G401 (cell line): ENCODE measurements at places on chromosomes 6 and 20. TPM values are rescaled to one million over a fixed set of nuclear protein-coding genes. Genes with fewer than 3 reads are reported as not detected.
A peak's percentile ranks its signal among the peaks of the same experiment; 100 is the strongest.

VSTM2L gene
- total RNA-seq = 27.7 and 39.2 TPM in 2 replicates

BEND3 gene
- 4.7 and 6.9 TPM in 2 replicates for total RNA-seq

PRDM13 gene
- 0.06 and 0.34 TPM in 2 replicates for total RNA-seq

DNA sequence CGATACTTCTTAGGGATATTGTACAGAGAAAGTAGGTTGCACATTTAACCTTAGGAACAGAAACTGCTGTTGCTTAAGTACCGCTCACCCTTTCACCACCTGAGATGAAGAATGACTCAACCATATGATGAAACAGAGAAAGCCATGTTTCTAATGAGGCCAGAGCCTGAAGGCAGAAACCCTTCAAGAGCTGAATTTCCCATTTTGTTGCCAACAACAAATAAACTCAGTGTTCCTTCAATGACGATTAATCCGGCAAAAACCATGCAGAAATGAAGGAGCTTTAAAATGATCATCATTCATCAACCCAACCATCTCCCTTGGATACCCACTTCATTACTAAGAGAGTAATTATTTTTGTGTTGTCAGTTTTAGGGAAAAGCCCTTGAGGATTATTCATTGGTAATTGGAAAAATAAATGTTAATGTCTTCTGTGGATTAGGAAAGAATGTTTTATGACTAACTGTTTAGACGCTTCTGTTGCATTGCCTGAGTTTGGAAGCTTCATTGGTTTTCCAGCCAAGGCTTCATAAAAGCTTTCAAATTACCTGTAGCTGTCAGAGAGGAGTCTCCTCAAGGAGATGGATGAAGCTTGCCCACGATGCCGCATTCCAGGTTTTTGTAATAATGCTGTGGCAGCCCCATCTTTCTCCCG lies 112.1 kb upstream of the IYD start:
- no peak for DNase-seq

- DNase-seq = no peak
Measured at GRCh38 chr20:32567384-32568178, 17.6 kb downstream of the NOL4L start.

- DNase-seq = peak; percentile 89
Measured at GRCh38 chr6:36979347-36979742, 6.7 kb downstream of the MTCH1 start.
